ENCODE measurements at places on chromosomes 12 and 14.

- DNase-seq, result peak; percentile 29
Measured at GRCh38 chr14:80850197-80850814, 91.2 kb downstream of the CEP128 start.

DNA sequence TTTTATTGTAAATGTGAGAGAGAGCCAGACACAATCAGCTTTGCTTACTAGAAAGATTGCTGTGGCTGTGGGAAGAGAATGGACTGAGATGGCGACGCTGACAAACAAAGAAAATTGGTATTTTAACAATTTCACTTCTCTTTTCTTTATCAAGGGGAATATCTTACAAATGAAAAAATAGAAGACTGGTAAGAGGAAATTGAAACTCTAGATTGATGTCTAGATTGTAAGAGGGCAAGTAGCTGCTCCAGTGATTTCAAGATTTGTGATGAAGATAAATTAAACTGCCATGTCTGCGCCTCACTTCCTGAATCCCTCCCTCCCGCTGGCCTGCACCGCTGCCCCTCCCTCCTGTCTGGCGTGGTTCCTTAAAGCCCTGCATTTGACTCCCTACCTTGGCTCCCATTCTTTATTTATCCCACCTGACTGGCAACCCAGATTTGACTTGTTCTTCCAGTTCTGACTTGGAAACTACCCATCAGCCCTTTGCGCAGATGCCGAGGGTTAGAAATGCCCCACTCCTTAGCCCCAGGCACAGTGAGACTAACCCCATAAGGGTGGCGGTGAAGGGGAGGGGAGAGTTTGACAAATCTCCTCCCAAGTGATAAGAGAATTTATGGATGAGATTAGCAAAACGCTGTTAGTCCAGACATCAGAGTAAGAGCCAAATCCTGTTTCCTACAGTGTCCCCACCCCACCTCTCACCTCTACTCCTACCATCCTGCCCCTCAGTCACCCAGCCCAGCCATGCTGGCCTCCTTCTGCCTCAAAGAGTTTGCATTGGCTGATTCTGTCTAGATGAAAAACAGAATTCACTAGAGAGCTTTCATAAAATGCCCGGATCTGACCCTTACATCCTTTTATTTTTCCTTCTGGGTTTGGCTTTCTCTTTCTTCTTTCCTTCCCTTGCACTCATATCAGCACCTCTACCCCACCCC is 125.3 kb upstream of the ATF7IP start:
- DNase-seq, result peak; percentile 39

GRCh38 chr14:54350203-54350602 is 46.6 kb upstream of the CDKN3 start:
- DNase-seq, result no peak

- no peak for DNase-seq
Measured at GRCh38 chr12:13154027-13154538, 42.4 kb upstream of the EMP1 start.

Data from CD4-positive, alpha-beta T cell treated with Interleukin-21 for 1 hour (primary cell).